ENCODE measurements at places on chromosomes 5 and 9.

DNA sequence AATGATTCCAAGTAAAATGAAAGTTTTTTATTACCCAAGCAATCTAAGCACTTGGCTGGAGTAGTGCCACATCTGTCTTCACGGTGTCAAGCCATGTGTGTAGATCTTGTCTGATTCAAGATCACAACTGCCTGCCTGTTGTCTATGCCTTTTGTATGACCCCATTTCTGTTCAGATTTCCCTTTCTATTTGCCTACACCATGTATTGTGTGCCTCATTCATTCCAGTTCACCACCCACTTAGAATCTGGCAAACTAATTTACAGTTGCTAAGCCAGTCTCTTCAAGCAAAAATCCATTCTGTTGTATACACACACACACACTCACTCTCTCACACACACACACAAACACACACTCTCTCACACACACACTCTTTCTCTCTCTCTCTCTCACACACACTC, 33.7 kb downstream of the GLDC start:
- DNase-seq = no peak

DNA sequence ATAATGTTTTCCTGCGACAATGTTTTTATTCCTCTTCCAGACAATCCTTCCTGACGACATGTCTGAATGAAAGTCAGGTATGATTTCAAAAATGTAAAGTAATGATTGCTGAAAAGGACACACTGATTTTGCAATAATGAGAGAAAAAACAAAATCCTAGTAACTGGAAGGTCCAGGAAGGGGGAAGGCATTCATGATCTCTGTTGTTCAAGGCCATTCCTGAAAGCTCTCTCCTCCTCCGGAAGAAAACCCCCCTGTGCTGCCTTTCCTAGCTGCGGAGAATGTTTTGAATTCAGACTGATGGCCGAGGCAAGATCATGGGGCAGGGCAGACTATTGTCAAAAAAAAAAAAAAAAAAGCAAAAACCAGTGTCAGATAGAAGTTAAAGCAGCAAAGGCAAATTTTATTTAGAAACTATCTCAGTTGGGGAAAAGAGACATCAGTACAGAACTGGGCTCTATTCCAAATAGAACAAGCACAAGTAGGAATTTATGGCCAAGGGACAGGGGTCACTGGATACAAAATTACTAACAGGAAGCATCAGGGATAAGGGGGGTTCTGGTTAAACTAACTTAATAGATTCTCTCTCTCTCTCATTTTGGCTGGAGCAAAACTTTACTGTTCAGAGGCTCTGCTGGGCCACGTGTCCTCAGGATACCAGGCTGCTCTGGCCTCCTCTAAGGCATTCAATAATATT, 36.5 kb upstream of the CTSV start:
- DNase-seq = no peak

GRCh38 chr9:104263942-104264341, 169.8 kb downstream of the SMC2 start:
- no peak for DNase-seq

GRCh38 chr5:54520438-54520846, 2.9 kb downstream of the SNX18 start:
- no peak for DNase-seq

GRCh38 chr9:125521462-125522327, 185.3 kb downstream of the MAPKAP1 start:
- no peak for DNase-seq

GRCh38 chr9:90698871-90699440, 56.3 kb upstream of the DIRAS2 start:
- DNase-seq = no peak

DNA sequence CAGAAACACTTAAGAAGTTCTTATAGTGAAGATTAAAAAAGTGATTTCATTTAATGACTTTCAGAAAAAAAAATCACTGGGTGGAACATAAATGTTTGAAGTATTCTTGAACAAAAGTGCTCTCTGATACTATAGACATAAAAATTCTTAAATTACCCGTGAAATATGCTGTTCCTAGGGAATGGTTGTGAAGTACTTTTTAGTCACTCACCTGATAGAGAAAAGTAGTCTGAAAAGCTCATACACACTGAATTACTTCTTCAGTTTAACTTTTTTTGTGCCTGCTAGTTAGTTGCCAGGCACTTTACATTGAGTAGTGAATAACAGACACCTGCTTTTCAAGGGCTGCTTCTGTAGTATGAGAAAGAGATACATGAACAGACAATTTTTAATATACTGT, 78.0 kb downstream of the SH3GL2 start:
- DNase-seq = no peak

- no peak for DNase-seq
Measured at GRCh38 chr5:45402804-45403455, 293.2 kb downstream of the HCN1 start.

DNA sequence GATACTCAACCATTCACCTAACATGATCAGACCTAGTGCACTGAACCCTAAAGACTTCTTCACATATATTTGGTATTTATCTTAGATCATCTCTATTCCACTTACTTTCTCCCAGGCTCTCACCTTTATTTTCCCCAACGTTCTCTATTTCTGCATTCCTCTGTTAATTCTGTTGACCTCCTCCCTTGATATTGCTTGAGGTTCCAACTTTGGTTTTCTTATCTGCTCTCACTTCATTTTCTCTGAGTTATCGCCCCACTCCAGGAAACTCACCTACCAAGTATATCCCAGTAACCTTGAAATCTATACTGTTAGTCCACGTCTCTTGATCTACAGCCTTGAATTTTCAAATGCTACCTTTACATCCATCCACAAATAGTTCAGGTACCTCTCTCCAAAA, 9.2 kb downstream of the NADK2 start:
- DNase-seq = no peak

- no peak for DNase-seq
Measured at GRCh38 chr9:130017076-130017475, 25.9 kb downstream of the FNBP1 start.

DNA sequence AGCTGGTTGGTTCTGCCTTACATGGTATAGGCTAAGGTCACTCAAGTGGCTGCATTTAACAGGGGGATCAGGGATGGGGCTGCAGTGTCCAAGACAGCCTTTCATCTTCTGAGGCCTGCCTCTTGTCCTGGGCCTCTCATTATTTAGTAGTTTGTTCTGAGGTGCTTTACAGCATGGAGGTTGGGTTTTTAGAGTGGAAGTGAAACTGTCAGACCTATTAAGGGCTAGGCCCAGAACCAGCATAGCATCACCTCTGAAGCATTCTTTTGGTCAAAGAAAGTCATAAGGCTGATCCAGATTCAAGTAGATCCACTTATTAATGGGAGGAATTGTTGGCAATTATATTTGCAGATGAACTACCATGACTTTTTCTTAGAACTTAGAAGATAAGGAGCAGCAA, 146.0 kb upstream of the NMUR2 start:
- DNase-seq = no peak

DNA sequence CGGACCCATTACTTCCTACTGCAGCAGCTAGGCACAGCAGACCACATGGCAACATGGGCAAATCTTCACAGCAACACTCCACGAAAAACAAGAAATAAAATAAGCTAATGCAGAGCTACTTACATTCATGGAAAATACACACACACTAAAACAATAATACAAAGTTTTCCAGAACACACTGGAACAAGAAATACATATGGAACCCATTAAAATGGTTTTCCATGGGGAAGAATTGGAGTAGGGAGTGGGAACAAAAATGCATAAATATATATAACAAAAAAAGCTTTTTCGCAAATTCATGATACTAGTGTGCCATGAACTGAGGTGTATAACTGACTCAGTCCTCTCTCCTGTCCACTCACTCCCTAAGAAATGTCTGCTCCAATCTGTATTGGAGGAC, 8.3 kb downstream of the ADAMTS12 start:
- no peak for DNase-seq

GRCh38 chr5:175246242-175246888, 197.6 kb downstream of the DRD1 start:
- no peak for DNase-seq

GRCh38 chr9:100011062-100011681, 87.6 kb downstream of the ERP44 start:
- DNase-seq = peak; percentile 1

DNA sequence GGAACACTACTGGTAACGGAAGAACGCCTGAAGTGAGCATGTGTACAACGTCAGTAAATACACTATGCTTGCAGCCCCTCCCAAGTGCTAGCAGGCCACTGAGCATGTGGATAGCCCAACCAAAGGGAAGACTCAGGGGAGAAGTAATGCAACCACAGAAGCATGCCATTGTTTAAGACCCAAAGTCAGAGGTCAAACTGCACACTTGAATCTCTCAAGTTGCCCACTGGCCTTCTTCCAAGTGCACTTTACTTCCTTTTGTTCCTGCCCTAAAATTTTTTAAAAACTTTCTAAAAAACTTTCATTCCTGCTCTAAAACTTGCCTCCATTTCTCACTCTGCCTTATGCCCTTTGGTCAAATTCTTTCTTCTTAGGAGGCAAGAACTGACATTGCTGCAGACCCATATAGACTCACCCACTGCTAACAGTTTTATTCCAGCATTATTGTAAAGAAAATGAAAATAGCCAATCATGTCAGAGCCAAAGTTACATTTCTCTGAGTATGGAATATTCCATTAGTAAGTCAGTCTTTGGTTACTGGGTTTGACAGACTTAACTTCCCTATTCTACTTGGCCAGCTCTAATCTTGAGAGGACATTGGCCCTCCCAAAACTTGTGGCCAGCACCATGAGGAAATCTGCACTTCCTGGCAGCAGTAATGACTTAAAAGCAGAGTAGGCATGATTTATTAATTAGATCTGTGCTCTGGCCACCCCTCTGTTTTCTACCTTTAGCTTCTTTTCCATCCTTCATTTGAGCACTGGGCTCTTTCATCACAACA, 76.9 kb downstream of the TSSK1B start:
- no peak for DNase-seq

- no peak for DNase-seq
Measured at GRCh38 chr9:96725576-96725975, 52.3 kb downstream of the ZNF510 start.

DNA sequence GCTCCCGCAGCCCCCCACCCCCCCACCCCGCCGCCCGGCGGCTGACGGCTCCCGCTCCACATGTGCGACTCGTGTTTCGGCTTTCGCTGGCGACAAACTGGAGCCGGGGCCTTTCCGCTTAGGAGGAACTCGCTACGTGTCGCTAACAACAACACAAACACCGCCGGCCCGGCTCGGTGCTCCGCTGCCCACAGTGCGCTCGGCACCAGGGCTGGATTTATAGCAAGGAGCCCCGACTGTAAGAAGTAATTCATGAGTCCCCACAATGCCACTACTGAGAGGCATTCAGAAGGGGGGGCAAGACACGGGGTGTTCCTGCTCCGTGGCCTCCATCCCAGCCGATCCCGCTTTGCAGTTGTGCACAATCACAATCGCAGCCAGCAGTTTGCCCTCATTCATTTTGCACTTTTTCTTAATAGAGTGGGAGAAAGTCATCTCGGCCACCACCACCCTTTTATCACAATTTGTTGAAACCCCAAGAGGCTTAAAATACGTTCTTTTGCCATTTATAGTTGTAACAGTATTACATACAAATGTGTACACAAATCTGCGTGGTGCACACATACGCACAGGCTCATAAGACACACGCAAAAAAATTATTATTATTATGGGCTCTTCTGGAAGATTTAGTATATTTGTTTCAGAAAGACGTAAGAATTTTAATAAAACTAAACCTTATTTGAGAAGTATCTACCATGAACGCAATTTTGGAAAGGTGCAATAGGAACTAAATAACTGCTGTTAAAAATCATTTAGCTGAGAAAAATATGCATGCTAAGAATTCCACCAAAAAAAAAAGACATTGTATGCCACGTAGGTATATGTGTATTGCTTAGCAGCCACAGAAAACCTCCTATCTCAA, 48.1 kb downstream of the EBF1 start:
- no peak for DNase-seq

- DNase-seq = no peak
Measured at GRCh38 chr5:168689260-168689659, 110.1 kb upstream of the PANK3 start.

DNA sequence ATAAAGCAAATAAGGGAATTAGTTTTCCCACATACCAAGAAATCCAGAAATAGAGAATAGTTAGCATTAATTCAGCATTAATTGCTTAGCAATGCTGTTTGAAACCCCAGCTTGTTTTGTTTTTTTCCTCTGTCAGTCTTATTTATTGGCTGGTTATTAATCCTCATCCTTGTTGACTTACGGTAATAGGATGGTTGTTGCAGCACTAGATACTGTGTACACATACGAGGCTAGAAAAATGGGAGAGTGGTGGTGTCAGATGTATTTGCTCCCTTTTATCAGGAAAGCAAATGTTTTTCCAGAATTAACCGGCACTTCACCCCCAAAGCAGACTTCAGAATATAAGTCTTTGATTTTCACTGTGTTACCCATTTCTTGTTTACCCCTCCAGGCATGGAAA, 60.4 kb downstream of the ERBIN start:
- DNase-seq = no peak

DNA sequence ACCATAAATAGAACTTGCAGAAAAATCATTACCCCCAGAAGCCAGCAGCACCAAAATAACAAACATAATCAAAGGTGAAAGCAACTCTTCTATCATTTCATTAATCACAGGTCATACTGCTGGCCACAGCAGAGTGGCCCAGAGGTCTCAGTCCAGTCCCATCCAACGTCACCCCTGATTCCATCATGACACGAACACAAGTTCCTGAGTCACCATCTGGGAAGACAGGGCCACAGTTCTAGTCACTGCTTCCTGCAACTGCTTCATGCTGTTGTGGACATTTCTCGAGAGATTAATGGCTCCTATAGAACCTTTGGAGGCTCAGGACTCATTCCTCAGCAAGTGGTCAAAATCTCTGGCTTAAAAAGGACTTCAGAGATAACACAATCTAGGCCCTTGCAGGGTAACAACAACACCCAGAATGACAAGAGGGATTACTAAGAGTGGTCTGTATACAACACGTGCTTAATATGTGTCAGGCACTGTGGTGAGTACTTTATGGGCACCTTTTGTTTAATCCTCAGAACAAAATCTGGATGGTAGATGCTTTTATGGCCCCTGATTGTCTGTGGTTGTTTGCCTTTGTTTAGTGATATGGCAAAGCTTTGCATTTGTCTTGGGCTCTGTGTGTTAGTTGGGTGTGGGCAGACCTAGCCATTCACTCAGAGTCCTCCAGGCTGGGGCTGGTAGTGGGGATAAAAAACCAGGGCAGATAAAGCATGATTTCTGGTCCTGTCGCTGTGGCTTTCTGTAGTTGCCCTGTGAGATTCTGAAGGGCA, 184.3 kb downstream of the DAB2IP start:
- no peak for DNase-seq

GRCh38 chr9:92328225-92328624, 2.5 kb downstream of the CENPP start:
- no peak for DNase-seq

GRCh38 chr9:1747417-1747967, 267.7 kb upstream of the SMARCA2 start:
- no peak for DNase-seq

GRCh38 chr5:128413356-128413755, 124.7 kb downstream of the FBN2 start:
- DNase-seq = no peak

DNA sequence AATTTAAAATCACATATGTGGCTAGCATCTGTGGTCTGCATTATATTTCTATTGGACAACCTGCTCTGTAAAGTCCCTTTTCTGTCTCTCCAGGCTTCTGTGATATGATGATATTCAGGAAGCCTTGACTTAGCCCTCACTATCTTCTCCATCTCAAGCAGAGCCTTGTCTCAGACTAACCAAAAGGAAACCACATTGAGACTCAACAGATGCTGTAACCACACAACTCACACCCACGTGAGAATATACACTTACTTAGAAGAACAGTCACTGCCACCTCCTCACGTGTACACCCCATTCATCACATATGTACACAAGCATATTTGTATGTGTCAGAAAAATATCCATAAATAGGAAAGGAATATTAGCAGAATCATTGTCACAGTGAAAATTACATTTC, 33.6 kb downstream of the HTR4 start:
- no peak for DNase-seq

GRCh38 chr9:134352247-134352933, 26.1 kb downstream of the RXRA start:
- no peak for DNase-seq

All from stimulated activated CD4-positive, alpha-beta T cell treated with anti-CD3 and anti-CD28 coated beads, Interleukin-1b, Interleukin-23, amount 100 ng/mL, for 1 hour (primary cell).